T-helper 1 cell (primary cell): ENCODE measurements at places on chromosomes 2 and 18.

DNA sequence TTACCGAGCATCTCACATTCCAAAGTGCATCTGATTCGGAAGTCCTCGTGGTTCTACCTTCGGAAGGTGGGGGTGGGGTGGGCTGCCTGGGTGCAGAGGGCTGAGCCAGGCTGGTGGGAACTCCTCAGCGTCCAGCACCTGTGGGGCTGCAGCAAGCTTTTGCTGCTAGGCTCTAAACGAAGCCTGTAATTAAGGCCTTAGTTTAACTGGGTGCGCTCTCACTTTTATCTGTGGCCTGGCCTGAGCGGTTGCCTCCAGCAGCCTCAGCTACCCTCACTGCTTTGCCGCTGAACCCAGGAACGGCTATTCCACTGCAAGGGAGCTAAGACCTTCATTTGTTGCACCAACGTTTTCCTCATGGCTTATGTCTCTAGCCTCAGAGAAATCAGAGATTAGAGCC, 48.4 kb downstream of the TMEM17 start:
- DNase-seq: no peak

DNA sequence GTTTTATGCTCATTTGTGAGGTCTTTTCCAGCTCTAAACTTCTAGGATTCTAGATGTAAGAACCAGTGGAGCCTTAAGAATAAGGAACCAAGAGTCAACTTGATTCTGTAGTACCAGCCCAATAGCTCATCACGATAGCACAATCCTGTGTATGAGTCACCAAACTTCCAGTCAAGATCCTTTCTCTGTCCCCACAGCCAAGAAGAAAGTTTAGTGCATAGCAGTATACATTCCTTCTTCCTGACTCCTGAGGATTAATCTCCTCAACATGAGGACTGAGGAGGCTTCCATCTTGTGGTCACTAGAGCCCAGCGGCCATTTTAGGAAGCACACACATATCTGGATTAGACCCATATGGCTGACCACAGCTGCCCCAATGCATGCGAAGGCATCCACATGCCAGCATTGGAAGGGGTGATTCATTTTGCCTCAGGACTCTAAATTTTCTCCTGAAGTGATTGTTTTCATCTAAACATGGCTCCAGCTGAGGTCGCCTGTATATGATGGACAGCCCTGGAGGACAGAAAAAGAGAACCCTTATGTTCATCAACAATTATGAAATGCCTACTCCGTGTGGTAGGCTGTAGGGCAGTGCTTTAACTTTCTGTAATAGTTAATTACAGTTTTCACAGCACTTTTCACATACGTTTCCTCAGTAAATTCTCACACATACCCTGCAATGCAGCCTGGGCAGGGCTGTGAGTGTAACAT, 53.5 kb downstream of the RASGRP3 start:
- no peak for DNase-seq

DNA sequence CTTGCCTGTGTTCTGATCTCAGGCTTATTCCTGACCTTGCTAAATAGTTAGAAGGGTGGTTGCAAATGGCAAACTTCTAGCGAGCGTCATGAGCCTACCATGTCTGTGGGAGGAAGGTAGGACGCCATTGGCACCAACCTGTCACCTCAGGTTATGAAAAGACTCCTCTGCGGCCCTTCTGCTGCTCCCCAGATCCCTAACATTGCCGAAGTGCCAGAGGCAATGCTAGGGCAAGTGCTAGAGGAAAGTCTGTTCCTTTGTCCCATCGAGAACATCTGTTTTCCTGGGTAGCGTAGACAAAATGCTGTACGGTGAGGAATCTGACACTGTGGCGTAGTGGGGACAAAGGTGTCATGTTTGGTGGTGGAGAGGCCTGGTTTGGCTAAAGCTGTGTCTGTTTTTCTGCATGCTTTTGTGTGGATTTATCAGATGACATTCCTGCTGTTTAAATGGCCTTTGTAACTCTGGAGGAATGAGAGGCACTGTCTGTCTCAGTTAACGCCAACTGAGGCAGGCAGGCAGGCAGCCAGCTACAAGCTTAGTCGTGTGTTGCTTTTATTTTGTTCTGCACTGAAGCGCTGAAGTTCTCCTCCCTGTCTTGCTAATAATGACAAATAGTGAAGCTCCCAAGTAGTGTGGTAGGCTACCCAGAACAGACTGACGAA, 94.1 kb downstream of the PRPF40A start:
- no peak for DNase-seq

- DNase-seq: no peak
These were observed 44.2 kb downstream of the GLI2 start for GRCh38 chr2:120779781-120780283.

GRCh38 chr2:65030476-65031332, 25.5 kb upstream of the CEP68 start:
- DNase-seq: no peak

- no peak for DNase-seq
These were observed 575.6 kb downstream of the CPS1 start for GRCh38 chr2:211132046-211132445.

DNA sequence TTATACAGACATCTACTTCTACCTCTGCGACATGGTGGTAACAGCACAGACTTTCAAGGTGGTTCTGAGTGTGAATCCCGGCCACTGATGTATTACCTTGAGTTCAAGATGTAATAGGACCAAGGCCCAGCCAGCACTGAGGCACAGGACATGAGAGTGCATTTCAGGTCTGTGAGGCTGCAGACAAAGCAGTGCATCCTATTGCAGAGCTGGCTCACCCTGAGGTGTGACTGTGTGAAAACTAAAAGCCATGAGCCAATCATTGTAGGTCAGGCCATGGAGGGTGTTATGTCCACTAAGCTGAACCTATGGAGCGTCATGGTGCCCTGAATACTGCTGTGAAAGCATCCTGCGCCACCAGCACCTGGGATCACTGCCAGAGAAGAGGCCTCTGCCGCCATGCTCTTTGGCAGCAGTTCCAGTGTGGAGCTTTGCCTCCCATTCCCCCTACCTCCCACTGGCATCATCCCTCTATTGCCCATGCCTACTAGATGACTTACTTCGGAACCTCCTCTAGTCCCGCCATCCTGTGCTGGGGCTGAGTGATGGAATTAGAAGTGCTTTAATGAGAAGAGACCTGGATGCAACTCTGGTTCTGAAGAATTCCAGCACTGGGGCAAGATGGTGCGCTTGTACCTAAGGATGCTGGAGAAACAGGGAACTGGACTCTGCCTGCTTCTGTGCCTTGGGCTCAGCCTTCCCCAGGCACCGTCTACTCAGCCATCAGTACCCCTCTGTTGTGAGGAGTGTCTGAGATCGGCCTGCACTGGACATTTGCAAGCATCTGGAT, 112.0 kb upstream of the RMDN2 start:
- DNase-seq: no peak

GRCh38 chr18:11163665-11164064, 14.3 kb upstream of the PIEZO2 start:
- DNase-seq: no peak

DNA sequence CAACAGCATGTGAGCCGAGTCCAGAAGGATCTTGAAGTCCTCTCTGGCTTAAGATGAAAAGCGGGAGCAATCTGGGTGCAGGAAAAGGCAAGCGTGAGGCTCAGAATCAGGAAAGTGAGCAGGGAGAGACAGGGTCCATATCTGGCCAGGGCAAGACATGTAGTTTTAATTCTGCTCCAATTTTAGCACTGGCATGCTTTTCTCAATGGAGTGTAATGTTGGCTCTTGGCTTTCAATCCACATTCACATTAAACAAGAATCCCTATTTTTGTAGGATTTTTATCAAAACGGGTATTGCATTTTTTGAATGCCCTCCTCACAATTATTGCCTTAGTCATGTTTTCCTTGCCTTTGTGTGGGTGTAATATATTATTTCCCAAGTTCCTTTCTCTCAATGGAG, 6.0 kb downstream of the SPATA3 start:
- no peak for DNase-seq

DNA sequence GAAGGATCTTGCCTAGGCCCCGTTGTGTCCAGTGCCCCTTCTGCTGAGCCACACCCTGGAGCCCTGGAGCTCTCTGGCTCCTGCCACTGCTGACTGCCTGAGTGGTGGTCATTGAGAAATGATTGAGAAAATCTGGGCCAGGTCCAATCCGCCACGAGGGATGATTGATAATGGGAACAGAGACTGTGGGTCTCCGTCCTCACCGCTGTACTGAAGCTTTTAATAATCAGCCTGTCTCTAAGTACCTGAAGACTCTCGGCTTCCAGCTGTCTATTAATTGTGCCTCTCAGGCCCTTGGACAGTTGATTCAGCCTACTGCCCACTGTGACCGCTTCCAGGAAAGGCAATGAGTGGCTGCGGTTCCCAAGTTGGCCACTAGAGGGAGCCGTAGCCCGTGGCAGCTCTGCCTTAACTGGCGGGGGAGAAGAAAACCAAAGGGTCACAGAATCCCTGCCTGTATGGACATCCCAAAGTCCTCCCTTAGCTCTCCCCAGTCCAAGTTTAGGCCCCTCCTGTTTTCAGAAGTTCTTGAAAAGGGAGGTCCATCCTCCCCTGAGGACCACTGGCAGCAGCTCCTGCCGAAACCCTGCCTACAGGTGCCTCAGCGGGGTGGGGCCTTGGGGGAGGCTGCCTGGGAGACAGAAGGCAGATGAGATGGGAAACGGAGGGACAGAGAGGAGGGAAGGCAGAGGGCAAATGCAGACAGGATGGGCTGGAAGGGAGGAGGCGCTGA, 213.6 kb downstream of the TNS1 start:
- DNase-seq: peak; percentile 52

GRCh38 chr2:173574324-173575112, 219.8 kb downstream of the CDCA7 start:
- peak; percentile 3 for DNase-seq

- DNase-seq: no peak
These were observed 258.3 kb downstream of the HAUS1 start for GRCh38 chr18:46362533-46362932.

DNA sequence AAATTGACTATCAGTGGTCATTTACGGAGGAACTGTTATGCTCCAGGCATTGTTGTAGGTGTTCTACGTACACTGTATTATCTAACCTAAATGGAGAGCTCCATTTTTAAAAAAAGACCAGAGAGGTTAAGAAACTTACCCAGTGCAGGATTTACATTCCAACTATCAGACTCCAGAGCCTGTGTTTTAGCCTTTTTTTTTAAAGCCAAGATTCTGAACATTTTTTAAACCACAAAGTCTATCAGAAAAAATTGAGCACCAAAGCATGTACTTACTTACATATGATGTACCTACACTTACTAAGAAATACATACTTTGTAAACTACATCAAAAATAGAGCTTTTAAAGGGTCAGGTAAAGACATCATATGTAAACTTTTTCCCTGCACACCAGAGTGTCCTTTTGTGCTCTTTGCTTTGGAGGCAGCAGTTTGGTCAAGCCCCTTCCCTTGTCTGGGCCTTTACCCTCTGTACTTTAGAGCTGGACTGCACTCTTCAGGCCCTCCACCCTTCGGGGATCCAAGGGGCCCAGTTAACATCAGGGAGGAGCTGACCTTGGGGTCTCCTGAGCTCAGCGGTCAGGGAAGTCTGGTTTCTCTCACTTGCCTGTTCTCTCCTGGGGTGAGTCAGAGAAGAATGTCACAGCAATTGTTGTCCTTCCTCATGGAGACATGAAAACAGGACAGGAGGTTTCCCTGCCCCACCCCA, 58.4 kb downstream of the ITGB1BP1 start:
- no peak for DNase-seq

DNA sequence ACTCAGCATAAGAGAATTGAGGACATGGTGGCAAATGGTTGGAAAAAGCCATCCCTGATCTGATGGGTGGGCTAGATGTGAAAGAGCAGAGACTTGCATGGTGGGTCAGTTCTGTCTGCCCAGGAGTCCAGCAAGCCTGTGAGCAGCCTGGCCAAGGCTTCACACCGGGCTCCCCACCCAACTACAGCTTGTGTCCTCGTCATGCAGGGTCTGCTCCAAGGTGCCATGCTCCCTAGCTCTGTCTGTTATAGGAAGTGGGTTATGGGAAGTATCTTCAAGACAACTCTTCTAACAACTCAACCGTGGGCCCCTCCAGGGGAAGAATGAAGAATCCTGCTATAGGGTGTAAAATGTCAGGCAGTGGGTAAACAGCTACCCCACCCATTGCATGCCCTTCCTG, 97.4 kb downstream of the ADD2 start:
- DNase-seq: no peak

- no peak for DNase-seq
These were observed 3.0 kb downstream of the DPP4 start for GRCh38 chr2:162071001-162071400.

GRCh38 chr2:236946871-236947270, 138.8 kb upstream of the COPS8 start:
- DNase-seq: no peak

DNA sequence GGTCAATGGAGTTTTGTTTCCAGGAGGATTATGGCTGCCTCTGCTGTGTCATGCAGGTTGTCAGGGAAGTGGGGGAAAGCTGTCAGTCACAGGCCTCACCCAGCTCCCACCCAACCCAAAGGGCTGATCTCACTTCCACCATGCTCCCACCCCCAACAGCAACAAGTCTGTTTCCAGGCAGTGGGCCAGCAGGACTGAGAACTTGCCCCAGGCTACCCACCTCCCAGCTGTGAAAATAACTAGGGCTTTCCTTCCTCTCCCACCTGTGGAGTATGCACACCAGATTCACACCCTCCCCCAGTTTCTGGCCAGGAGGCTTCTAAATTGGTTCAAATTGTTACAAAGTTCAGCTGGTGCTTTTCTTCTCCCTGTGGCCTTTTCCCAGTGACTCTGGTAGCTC, 95.6 kb upstream of the ACVR1 start:
- DNase-seq: no peak

GRCh38 chr2:73238149-73238548, 4.0 kb downstream of the CCT7 start:
- DNase-seq: no peak

DNA sequence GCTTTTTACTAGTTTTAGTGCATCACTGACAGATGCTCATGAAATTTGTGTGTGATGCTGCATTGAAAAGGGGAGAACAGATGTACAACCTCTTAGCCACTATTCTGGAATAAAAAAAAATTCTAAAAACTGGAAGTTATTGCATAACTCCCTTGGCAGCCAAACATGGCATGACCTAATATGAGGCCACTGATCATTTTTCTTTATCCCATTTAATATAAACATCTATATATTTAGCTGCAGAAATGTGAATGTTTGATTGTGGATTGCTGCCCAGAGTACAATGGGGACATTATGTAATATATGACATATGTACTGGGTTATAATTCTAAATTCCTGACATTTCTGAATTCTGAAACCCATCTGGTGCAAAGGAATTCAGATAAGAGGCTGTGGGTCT, 86.5 kb downstream of the CDCA7 start:
- DNase-seq: no peak

- no peak for DNase-seq
These were observed 14.9 kb downstream of the PPP3R1 start for GRCh38 chr2:68237404-68237803.

GRCh38 chr2:242002944-242003343, 133.4 kb downstream of the RTP5 start:
- no peak for DNase-seq

GRCh38 chr2:120828829-120829632, 93.4 kb downstream of the GLI2 start:
- no peak for DNase-seq

GRCh38 chr2:144379851-144380311, 140.0 kb downstream of the ZEB2 start:
- DNase-seq: no peak
